ENCODE measurements at places on chromosomes 2 and 18.

- no peak for DNase-seq
Observed at GRCh38 chr2:41199334-41199733, 747.4 kb upstream of the SLC8A1 start.

- no peak for DNase-seq
Observed at GRCh38 chr2:101080211-101081068, 70.7 kb downstream of the TBC1D8 start.

- no peak for DNase-seq
Observed at GRCh38 chr2:46009772-46010171, 287.4 kb upstream of the EPAS1 start.

GRCh38 chr18:505483-506122 lies 5.1 kb upstream of the COLEC12 start:
- DNase-seq, result no peak

DNA sequence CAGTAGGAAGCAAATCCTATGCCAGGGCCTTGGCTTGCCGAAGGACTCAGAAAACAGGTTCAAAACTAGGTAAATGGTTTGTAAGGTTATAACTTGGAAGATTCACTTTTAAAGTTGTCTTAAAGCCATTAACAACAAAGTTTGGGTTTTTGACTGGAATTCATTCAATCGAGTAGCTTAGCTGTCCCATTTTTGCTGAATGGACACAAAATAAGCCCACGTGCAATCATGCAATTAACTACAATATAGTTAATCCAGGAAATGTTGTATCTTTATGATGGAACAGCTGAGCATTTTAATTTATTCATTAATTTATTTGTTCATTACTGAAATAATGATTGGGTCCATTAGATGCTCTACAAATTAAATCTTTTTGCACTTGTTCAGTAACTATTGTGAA lies 18.3 kb upstream of the APCDD1 start:
- DNase-seq, result no peak

- no peak for DNase-seq
Observed at GRCh38 chr18:8991155-8991554, 111.3 kb upstream of the NDUFV2 start.

- no peak for DNase-seq
Observed at GRCh38 chr2:119730671-119731177, 29.0 kb upstream of the PTPN4 start.

GRCh38 chr2:56801214-56801613 lies 617.4 kb downstream of the CCDC85A start:
- no peak for DNase-seq

DNA sequence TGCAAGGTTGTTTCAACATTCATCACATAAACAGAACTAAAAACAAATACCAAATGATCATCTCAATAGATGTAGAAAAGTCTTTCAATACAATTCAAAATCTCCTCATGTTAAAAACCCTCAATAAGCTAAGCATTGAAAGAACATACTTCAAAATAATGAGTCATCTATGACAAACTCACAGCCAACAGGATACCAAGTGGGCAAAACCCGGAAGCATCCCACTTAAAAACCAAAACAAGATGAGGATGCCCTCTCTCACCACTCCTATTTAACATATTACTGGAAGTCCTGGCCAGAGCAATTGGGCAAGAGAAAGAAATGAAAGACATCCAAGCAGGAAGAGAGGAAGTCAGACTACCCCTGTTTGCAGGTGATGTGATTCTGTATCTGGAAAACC lies 992.2 kb upstream of the PIK3C3 start:
- no peak for DNase-seq

DNA sequence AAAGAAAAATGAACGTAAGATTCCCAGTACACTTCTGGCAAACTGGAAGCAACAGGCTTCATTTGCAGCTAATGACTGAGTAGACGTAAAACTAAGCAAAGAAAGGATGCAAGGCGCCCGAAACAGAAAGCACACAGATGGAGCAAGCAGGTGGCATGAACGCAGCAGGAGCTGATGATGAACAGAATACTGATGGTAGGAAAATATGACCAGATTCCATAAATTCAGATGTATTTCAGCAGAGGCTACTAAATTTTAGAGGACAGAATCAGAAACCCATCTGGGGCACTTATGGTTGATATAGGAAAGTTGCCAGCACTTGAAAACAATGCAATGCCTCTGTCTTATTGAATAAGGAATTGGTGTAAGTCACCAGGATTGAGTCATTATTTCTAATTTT lies 658.7 kb upstream of the LINC00305 start:
- no peak for DNase-seq

DNA sequence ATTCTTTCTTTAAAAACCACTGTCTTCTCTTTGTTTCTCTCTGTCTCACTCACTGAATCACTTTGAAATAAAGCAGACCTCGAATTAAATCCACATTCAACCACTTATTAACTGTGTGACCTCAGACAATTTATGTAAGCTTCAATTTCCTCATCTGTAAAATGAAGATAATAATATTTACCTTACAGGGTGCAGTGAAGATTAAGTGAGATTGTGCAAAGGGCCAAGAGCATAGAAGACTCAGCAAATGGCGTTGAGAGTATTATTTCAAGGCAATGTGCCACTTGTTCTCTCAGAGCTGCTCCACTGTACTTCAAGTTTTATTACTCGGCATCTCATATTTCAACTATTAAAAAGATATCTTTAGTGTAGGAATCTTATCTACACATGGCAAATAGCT lies 454.2 kb upstream of the HNRNPA3 start:
- DNase-seq, result no peak

DNA sequence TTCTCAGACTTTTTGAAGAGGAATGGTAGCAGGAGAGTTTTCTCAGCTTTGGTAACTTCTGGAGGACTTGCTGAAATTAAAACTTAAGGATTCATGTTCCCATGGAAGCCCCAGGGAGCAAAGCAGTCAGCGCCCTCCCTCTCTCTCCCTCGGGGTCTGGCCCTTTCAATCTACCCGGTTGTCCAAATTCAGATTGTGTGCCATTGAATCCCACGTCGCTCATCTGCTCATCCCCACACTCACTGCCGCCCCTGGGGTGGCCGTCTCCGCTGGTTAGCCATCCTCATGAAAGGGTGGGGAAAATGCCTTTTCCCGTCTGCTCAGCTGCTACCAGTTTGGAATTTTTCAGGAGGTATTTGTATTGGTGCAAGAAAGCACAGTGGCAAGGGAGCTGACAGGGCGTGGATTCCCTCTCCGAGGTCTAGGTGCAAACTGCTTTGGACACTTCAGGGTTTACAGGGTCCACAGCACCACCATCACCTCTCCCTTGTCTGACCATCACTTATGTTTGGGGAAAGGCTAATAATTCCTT lies 27.1 kb downstream of the MCFD2 start:
- no peak for DNase-seq

GRCh38 chr2:47152803-47153202 lies 2.3 kb downstream of the STPG4 start:
- no peak for DNase-seq

GRCh38 chr2:66414896-66415295 lies 20.0 kb upstream of the MEIS1 start:
- no peak for DNase-seq

- DNase-seq, result no peak
Observed at GRCh38 chr18:3097082-3097481, 84.1 kb upstream of the LPIN2 start.

GRCh38 chr2:64263315-64263714 lies 119.1 kb upstream of the PELI1 start:
- no peak for DNase-seq

All from GOT3 (cell line).